ENCODE measurements at places on chromosomes 12 and 14.

- DNase-seq, result no peak
Measured at GRCh38 chr14:23366426-23366921, 1.5 kb upstream of the EFS start.

DNA sequence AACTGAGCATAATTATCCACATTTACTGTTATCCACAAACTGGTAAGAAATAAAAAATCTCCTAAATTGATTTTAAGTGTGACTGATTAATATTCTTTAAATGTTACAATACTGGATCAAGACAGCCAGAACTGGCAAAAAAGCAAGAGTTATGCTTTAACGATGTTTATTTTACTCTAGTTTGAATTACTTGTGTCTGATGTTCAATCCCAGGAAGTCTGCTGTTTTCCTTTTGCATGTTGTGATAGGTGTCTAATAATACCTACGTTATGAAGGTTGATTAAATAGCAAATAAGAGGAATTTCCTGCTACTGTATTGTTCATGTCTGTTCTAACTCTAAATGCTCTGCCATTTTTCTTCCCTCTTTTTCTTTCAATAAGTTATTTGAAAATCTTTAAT, 34.4 kb upstream of the OTOGL start:
- no peak for DNase-seq

GRCh38 chr12:5637698-5638097, 205.8 kb downstream of the NTF3 start:
- no peak for DNase-seq

GRCh38 chr12:116882742-116883141, 1.5 kb upstream of the HRK start:
- peak; percentile 39 for DNase-seq

- no peak for DNase-seq
Measured at GRCh38 chr12:116006141-116006540, 271.4 kb downstream of the MED13L start.

DNA sequence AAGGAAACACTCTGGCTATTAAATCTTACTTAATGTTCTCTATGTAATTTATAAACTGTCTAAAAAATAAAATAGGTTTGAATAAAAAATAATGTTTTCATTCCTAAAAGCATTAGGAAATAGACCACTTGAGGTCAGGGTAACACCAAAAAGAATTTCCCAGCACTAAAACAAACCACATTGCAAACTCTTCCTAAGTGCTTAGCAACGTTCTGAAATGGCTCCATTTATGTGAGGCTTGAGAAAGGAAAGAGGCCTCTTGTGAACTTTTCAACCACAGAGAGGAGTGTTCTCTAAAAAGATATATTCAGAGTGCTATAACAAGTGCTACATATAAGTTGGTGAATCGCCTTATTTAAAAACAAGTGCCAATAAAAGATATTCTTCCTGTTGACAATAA, 42.7 kb downstream of the ALX1 start:
- DNase-seq, result no peak

GRCh38 chr12:69610126-69610525, 581 bp downstream of the LRRC10 start:
- DNase-seq, result no peak

DNA sequence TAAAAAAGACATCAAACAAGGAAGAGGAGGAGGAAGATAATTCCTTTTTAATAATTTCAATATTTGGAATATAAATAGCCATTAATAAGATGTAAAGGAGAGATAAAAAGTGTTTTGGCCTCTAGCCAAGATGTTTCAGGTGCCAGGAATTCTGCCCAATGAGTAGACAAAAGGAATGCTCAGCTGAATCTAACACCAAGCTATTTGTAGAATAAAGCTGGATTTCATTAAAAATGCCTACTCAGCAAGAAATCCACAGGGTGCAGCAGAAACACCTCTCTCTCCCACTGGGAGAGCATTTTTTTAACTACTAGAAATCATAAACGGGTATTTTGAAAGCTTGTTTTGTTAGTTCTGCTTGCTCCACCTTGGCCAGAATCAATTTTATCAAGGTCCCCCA, 4.1 kb upstream of the STAB2 start:
- no peak for DNase-seq

DNA sequence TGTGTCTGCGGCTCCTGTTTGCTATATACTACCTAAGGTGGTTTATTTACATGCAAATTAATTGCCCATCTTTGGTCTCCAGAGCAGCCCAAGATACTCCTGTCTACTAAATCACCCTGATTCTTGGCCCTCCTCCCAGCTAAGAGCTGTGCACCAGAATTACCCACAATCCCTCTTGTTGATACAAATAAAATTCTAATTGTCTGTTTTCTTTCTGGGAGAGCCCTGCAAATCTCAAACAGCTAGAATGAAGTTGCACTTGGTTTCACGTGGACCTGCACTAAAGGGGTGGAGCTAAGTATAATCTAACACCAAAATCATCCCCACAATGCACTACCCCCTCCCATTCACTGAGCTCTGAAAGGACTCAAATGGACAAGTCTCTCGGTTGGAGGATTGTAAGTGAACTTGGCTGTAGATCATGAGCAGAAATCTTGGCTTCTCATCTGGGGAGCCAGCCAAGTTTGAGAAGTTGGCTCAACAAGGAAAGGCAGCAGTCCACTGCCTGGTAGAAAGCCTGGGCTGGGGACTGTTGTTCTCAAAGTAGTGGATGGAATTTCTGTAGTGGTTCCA, 6.6 kb downstream of the MAX start:
- no peak for DNase-seq

DNA sequence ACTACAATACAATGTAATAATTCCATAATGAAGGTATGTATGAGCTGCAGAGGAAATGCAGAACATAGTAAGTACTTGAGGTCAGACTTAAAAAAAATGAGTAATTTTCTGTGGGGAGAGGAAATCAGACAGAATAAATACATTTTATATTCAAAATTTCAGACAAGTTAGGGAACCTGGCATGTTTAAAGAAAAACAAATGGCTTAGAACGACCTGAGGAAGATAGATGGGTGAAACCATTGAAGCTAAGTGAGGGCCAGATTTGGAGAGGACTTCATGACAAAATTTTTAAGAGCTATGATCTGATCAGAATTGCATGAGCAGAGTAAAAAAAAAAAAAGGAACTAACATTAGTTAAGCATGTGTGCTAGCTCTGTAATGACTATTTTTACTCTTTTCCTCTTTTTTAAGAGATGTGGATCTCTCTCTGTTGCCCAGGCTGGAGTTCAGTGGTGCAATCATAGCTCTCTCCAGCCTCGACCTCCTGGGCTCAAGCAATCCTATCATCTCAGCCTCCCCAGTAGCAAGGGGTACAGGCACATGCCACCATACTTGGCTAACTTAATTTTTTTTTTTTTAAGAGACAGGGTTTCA, 157.6 kb upstream of the PDE3A start:
- no peak for DNase-seq

DNA sequence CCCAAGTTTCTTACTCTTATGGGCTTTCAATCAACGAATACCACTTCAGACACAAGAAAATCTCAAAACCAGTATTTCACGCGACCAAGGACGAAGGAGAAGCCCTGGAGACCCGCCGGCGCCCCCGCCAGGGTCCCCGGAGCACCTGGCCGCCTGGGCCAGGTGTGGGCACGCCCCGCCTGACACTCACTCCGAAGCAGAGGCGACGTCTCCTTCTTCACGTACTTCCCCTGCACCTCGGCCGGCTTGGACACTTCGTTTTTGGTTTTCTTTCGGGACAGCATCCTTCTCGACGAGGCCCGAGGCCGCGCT, 466 bp downstream of the SAV1 start:
- DNase-seq, result peak; percentile 29

- DNase-seq, result no peak
Measured at GRCh38 chr12:130524759-130525158, 187.1 kb downstream of the PIWIL1 start.

- DNase-seq, result no peak
Measured at GRCh38 chr12:108483213-108484059, 31.6 kb upstream of the FICD start.

- DNase-seq, result no peak
Measured at GRCh38 chr12:113162102-113163029, 12.8 kb downstream of the CFAP73 start.

GRCh38 chr14:51521764-51522163, 129.9 kb upstream of the FRMD6 start:
- no peak for DNase-seq

DNA sequence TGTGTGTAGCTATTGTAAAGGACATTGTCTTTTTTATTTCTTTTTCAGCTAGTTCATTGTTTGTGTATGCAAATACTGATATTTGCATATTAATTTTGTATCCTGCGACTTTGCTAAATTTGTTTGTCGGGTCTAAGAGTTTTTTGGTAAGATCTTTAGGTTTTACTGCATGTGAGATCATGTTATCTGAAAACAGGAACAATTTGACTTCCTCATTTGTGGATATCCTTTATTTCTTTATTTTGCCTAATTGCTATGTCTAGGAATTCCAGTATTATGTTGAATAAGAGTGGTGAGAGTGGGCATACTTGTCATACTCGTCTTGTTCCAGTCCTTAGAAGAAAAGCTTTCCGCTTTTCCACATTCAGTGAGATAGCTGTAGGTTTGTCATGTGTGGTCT, 28.8 kb downstream of the SIX4 start:
- DNase-seq, result no peak

DNA sequence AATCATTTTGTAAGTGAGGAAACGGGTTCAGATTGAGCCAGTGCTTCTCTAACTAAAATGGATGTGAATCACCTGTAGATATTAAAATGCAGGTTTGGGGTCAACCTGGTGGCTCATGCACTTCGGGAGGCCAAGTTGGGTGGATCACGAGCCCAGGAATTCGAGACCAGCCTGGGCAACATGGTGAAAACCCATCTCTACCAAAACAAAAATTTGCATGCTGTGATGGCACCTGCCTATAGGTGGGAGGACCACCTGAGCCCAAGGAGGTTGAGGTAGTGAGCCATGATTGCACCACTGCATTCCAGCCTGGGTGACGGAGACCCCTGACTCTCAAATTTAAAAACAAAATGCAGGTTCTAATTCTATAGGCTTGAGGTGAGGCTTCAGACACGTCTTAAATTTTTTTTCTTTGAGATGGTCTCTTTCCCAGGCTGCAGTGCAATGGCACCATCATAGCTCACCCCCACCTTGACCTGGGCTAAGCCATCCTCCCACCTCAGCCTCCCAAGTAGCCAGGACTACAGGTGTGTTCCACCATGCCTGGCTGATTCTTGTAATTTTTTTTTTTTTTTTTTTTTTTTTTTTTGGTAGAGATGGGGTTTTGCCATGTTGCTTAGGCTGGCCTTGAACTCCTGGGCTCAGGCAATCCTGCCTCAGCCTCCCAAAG, 9.0 kb downstream of the TUBA1C start:
- no peak for DNase-seq

DNA sequence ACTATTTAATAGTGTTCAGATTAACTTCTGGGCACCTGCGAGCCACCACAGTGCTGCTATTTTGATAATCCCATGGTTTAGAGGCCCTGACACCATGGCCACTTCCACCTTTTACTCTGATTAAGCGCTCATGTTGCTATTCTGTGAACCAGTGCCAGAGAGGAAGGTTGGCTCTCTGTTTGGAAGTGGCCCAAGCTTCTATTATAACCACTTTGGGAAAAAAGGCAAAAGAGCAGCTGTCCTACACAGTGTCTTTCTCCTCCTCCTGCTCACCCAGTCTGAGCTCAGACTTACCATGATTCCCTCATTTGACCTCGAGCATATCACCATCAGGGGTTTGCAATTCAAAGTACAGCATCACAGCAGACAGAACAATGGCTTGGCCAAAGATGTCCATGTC, 23.3 kb downstream of the DYRK2 start:
- DNase-seq, result no peak

DNA sequence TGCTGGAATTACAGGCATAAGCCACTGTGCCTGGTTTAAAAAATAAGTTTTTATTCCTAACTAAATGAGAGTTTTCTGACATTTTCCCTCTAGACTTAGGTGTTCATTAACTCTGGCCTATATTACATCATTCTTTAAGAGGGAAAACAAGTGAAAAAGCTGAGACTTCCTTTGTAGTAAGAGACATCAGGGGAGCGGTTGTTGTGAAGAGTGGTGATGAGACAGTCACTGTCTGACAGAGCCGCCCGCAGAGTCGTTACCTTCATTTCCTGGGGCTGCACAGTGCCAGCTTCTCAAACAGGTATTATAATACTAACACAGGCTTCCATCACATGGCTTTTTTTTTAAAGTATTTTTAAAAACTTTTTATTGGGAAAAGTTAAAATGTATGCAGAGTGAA, 19.7 kb upstream of the TDRD9 start:
- no peak for DNase-seq

DNA sequence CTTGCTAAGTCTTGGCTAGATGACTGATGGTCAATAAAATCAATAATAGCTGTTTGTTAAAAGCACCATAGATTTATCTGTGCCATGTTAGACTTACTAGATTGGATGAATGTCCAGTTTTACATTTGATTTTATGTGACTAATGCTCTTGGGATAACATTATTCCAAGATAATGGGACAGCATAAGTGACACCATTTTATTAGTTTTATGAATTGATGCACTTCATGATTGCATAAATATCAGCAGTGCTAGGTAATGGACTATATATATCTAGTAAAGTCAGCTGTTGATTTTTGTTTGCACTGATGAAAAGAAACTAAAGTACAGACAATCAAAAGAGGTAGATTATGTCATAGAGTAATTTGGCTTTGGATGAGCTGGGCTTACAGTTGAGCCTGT, 10.4 kb downstream of the TRIM9 start:
- no peak for DNase-seq

DNA sequence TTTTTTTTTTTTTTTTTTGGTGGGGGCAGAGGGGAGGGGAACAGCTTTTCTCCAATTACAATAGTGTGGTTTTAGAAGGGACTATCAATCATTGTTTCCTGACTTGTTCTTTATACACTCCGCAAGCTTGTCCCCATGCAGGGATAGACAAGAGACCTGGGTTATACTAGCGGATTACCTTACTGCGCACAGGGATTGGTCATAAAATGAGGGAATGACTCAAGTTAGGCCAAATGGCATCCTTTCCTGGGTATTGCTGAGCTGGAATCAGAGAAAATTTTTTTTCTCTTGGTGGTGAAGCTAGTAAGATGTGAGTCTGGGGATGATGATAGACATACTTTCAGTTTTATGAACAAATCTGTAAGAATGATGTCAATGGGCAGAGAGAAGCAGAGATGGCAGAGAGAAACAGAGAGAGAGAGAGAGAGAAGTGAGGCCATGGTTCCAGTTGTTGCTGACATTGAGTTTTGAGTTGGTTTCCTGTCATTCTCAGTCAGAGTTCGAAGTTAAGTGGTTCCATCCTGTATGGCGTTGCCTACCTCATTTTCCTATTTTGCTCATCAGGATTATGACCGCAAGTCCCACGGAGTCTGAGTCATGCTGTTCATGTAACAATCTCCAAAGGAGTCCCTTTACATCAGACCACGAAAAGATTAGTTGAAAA, 59.1 kb upstream of the OTOGL start:
- no peak for DNase-seq

- DNase-seq, result no peak
Measured at GRCh38 chr14:64062381-64063115, 209.7 kb downstream of the SYNE2 start.
